ENCODE measurements at places on chromosomes 13 and 19.

DNA sequence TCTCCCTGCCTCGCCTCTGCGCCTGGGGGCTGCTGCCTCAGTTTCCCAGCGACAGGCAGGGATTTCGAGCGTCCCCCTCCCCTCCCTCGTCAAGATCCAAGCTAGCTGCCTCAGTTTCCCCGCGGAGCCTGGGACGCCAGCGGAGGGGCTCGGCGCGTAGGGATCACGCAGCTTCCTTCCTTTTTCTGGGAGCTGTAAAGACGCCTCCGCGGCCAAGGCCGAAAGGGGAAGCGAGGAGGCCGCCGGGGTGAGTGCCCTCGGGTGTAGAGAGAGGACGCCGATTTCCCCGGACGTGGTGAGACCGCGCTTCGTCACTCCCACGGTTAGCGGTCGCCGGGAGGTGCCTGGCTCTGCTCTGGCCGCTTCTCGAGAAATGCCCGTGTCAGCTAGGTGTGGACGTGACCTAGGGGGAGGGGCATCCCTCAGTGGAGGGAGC is 722 bp upstream of the ICAM1 start:
- DNase-seq = no peak

DNA sequence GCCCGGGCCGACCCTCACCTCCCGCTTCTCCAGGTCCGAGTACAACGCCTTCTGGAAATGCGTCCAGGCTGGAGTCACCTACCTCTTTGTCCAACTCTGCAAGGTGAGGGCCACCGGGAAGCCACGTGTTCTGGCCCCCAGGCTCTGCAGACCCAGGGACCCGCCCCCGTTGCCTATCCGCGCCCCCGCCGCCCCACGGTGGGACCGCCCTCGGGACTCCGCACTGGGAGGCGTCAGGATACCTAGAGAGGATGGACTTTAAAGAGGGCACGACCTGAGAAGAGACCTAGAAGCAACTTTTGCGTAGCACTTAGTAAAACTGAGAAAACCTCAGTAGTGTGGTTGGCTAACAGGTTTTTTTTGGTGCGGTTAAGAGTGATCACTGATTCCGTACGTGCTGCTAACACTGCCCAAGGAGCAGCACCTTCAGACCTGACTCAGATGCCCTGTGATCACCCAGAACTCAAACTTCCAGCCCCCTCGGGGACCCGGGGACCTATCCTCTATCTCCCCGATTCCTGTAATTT is 492 bp downstream of the TMEM147 start:
- DNase-seq = no peak

GRCh38 chr19:18698321-18699167 is 15.1 kb downstream of the CRTC1 start:
- DNase-seq = no peak

- DNase-seq = no peak
Measured at GRCh38 chr19:12794196-12794941, 3.1 kb downstream of the JUNB start.

- DNase-seq = no peak
Measured at GRCh38 chr19:30879225-30879624, 470.0 kb downstream of the TSHZ3 start.

DNA sequence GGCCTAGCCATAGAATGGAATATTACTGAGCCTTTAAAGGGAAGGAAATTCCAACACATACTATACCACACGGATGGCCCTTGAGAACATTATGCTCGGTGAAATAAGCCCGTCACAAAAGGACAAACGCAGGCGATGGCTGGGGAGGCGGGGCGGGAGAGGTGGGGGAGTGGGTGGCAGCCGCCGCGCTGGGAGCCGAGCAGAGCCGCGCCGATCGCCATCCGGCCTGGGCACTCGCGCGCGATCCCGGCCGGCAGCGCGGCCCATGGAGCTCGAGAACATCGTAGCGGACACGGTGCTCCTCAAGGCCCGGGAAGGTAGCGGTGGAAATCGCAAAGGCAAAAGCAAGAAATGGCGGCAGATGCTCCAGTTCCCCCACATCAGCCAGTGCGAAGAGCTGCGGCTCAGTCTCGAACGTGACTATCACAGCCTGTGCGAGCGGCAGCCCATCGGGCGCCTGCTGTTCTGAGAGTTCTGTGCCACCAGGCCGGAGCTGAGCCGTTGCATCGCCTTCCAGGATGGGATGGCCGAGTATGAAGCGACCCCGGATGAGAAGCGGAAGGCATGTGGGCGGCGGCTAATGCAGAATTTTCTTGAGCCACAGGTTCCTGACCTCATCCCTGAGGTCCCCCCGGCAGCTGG is 140.1 kb downstream of the ZDHHC20 start:
- DNase-seq = no peak

GRCh38 chr19:5165697-5166019 is 175.0 kb downstream of the PTPRS start:
- no peak for DNase-seq

- no peak for DNase-seq
Measured at GRCh38 chr19:55285229-55285890, 1.6 kb downstream of the BRSK1 start.

DNA sequence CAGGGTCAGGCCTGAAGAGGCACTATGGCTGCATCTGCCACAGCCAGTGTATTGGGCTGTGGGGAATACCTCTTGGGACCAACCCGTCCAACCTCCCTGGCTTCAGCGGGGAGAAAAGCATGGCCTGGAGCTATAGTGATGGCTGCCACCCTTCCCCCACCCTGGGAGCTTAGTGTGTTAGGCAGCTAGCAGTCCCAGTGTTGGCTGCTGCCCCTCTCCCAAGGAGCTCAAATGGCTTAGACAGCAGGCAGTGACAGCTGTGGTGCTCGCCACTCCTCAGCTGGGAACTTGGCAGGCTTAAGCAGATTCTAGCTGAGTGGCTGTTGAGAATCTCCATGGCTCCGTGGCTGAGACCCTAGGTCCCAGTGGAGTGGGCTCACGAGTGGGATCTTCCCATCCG is 19.7 kb downstream of the ACOD1 start:
- DNase-seq = no peak

DNA sequence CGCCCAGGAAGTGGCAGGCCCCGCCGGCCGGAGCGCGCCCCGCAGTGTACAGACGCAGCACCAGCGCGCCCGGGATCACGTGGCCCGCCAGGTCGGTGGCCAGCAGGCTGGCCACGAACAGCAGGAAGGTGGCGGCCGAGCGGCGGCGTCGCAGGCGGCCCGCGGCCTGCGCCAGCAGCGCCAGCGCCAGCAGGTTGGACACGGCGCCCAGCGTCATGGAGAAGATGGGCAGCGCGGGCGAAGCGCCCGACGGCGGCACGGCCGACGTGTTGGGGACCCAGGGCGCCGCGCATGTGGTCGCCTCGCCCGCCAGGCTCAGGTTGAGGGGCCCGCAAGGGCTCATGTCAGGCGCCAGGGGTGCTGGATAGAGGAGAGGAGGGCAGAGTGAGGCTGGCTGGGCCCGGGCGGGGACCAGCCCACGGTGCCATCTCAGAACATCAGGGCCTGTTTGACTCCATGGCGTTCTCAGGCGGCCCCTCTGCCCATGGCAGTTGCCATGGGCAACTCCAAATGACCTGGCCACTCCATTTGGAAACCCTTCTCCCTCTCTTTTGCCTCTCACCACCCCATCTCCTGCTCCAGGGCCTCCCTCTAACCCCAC is 1.1 kb downstream of the PTGER1 start:
- no peak for DNase-seq

All from smooth muscle cell of the brain vasculature (primary cell).